T-cell (primary cell): ENCODE measurements at places on chromosomes 16 and 17. TPM values are rescaled to one million over a fixed set of nuclear protein-coding genes. Genes with fewer than 3 reads are reported as not detected.
A peak's percentile ranks its signal among the peaks of the same experiment; 100 is the strongest.

DNA sequence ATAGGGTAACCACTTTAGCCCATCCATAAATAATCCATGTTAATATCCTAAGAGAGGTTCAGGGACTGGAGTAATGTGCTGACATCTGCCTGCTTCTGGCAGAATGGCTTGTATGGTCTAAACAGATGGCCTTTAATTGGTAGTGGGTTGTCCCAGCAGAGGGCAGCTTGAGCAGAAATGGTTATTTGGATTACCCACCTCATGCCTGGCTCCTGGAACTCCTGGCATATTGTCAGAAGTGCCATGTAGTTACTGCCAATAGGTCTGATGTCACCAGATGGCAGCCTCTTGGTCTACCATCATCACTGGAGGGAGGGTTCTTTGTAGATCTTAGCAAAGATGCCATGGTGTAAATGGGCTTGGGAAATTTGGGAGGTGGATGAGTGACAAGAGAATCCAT, 157.5 kb upstream of the SOX9 start:
- no peaks in the 10 kb centered on the region for H3K36me3 ChIP-seq
- no peak overlapping the region for H3K4me3 ChIP-seq
- H3K27me3 ChIP-seq = no peaks in the 10 kb centered on the region
- no peaks in the 10 kb centered on the region for H3K4me1 ChIP-seq

DNA sequence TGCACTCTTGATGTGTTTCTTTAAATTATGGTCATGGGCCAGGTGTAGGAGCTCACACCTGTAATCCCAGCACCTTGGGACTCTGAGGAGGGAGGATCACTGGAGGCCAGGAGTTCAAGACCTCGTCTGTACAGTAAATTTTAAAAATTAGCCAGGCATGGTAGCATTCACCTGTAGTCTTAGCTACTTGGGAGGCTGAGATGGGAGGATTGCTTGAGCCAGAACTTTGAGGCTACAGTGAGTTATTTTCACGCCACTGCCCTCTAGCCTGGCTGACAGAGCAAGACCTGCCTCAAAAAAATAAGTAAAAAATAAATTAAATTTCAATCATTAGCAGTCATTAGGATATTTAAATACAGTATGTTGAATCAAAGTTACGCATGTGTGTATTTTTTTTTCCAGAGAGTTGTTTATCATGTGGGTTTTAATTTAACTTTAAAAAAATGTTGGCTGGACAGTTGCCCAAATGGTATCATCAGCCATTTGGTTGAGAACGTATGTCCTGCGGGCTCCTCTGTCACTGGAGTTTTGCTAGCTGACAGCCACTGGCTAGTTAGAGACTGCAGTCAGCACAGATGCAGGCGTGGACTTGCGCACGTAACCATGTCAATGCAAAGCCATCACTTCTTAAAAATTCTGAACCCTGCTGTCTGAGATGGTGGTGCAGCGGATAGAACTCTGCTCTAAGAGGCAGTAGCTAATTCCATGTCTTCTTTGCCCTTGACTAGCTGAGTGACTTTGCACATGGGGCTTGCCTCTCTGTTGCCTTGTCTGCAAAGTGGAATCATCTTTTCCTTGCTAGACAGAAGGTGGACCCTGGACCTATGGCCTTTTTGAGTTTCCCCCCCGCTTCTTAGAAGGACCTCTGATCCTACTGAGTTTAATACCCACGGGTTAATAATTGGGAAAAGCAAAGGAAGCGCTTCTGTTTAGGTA, 40.0 kb downstream of the MAPT start:
- H3K4me1 ChIP-seq = no peaks in the 10 kb centered on the region
- no peak for DNase-seq
- H3K36me3 ChIP-seq = no peaks in the 10 kb centered on the region
- no peak overlapping the region for H3K27ac ChIP-seq
- peaks cover 3% of the 10 kb centered on the region for H3K27me3 ChIP-seq
- H3K4me3 ChIP-seq = no peak overlapping the region

- peak overlapping the region; percentile 97 for H3K4me3 ChIP-seq
- no peaks in the 10 kb centered on the region for H3K27me3 ChIP-seq
- H3K36me3 ChIP-seq = peaks cover 29% of the 10 kb centered on the region
- H3K4me1 ChIP-seq = peaks cover 60% of the 10 kb centered on the region
These were observed 393 bp upstream of the PSMB10 start for GRCh38 chr16:67936880-67937605.

CBFA2T3 gene
- total RNA-seq = 3.6 TPM
